Stimulated activated CD4-positive, alpha-beta T cell treated with anti-CD3 and anti-CD28 coated beads, Interleukin-4, amount 100 ng/mL, for 24 hours (primary cell): ENCODE measurements at places on chromosomes 7 and 10.

GRCh38 chr7:32390210-32390609 is 100.0 kb downstream of the LSM5 start:
- DNase-seq = no peak

DNA sequence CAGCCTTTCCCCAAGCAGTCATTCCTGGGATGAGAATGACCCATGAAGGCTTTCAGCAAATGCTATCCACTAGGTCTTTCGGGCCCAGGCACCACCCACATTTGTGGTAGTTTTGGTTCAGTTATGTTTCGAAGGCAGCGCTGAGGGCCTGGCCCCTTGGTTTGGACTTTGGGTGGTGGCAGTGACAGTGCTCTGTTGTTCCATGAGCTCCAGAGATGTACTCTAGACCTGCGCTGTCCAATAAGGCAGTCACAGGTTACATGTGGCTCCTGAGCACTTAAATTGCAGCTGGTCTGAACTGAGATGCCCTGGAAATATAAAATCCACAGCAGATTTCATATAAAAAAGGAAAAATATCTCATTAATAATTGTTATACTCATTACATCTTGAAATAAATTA is 209.6 kb downstream of the CCSER2 start:
- DNase-seq = no peak

GRCh38 chr10:78066012-78066411 is 32.3 kb downstream of the RPS24 start:
- DNase-seq = no peak

- no peak for DNase-seq
Measured at GRCh38 chr10:85620807-85621206, 745.8 kb downstream of the GRID1 start.

DNA sequence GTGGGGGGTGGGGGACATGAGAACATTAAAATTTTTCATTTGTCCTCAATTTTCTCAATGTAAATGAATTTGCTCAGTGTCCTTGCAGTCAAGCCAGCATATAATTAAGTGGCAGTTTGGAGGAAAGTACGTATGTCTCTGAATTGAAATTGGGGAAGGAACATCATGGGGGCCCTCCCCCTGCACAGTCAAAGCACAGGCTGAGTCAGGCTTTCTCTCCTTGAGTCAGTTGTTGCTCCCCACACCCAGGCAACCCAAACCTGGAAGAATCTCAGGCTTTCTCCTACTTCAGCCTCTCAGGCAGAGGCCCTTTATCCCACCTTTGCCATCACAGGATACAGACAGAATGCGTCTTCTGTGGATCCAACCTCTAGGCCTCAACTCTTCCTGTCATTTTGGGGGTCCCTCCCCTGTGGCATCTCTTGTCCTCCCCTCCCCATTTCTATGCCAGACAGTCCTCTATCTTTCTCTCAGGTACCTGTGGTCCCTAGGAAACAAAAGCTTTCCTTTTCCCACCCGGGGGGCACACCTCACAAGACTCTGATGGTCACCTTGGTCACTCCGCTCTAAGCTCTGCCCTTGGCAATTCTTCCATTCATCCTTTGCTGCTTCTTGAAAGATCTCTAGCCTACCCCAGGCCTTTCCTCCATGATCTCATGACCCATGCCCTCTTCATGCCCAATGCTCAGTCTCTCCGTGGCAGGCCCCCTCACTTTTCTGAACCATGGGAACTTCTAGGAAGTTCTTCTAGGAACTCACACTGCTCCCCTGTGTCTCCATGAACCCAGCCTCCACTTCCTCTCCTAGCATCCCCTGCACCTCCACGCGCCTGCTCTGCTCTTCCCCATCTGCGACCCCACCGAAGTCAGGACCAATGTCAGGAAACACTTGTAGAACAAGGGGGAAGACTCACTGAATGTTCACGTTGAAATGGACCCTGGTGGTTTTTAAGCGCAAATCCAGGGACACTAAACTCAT is 40.4 kb downstream of the CREB3L2 start:
- DNase-seq = peak; percentile 16

GRCh38 chr7:38425509-38425908 is 152.1 kb upstream of the TARP start:
- no peak for DNase-seq
